ENCODE measurements at places on chromosomes 6 and 20. TPM values are rescaled to one million over a fixed set of nuclear protein-coding genes. Genes with fewer than 3 reads are reported as not detected.

SIGLEC1 gene
- total RNA-seq, result not detected

NNAT gene
- not detected for total RNA-seq

GSTA1 gene
- total RNA-seq, result not detected

CGA gene
- total RNA-seq, result not detected

ARMC12 gene
- total RNA-seq, result 0.24 TPM

EDN1 gene
- 24.0 TPM for total RNA-seq

CDH26 gene
- not detected for total RNA-seq

C20orf96 gene
- total RNA-seq, result 3.8 TPM

FERMT1 gene
- 7.0 TPM for total RNA-seq

ABCF1 gene
- 45.7 TPM for total RNA-seq

SIRPG gene
- not detected for total RNA-seq

GRCh38 chr6:48024956-48025355 lies 86.0 kb downstream of the PTCHD4 start:
- DNase-seq, result no peak

GRCh38 chr6:73548458-73549446 lies 27.9 kb upstream of the EEF1A1 start:
- no peak for DNase-seq

DNA sequence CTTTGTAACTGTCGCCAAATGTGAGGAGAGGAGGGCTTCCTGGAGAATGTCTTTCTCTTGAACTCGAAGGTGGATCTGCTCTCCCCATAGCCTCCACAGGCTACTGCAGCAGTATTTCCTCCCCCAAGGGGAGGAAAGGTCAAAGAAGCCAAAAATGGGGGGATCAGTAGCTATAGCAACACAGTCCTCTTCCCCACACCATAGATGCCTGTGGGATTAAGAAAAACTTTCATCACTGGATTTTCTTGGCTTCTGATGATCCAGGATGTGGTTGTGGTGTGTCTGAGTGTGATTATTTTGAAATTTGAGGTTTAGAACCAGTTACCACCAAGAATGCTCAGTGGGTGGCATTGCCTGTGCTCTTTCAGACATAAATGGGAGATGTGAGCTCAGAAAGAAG lies 140.1 kb upstream of the SPACA1 start:
- peak; percentile 63 for DNase-seq

- no peak for DNase-seq
Measured at GRCh38 chr6:146123616-146124015, 94.8 kb downstream of the GRM1 start.

DNA sequence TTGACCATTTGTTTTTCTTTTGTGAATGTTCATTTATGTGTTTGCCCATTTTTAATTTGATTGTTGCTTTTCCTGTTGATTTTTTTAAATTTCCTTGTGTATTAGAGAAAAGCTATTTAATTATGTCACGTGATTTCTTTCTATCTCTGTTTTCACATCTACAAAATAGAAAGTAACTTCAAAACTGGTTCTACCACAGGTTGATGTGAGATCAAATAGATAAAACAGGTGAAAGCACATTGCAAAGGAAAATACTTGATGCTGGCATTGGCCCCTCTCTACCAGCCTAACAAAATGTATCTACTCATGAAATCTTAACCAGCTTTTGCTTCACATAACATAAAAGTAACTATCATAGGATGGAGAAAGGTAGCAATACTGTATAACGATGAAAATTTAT lies 129.2 kb downstream of the TMEM242 start:
- no peak for DNase-seq

GRCh38 chr6:168163096-168163731 lies 84.2 kb upstream of the FRMD1 start:
- no peak for DNase-seq

DNA sequence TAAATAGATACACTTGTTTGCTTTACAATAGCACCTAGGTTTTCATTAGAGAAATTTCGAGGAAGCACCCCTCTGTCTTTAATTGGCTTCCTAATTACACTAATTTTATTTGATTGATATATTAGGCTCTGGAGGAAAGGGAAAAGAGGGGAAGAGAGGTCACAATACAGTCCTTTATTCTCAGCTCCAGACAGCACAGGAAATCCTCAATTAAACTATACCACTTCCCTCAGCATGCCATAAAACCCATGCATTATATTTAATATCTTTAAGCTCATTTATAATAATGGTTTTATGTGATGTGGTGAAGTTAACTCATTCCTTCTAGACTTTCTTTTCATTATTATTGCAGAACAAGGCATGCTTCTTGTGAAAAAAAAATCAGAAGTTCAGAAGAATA lies 17.7 kb upstream of the PDE7B start:
- no peak for DNase-seq

DNA sequence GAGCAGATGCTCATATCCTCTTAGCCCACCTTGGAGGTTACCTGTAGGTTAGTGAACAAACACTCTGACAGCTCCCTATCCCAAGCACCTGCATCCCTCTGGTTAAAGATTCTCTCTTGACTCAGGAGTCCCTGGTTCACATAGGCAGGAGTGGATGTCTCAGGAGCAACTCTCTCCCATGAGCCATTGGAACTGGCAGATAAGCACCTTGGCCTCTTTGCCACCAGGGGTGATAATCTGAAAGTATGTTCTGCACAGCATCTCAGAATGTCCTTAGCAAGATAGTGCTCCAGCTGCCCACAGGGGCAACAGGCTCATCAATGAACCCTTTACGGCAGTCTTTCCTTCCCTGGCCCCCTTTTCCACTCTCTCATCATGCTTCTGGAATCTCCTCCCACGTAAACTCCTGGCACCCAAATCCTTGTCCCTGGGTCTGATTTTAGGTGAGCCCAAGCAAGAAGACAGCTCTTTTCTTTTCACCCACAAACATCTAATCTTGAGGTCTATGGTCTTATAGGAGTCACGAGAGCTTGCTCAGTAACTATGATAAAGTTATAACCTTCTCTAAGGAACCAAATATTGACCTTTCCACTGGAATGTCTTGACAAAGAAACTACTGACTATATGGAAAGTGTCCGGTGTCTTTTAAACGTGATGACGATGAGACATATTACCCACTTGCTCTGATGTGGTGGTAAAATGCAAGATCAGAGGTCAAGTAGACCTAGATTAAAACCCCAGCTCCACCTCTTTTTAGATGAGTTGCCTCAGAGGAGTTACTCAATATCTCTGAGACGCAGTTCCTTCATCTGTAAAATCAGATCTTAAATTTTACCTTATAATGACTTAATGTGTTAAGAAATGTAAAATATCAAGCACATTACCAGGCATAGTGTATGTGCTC lies 39.8 kb upstream of the ISM1 start:
- DNase-seq, result no peak

- DNase-seq, result no peak
Measured at GRCh38 chr6:7921046-7921445, 10.5 kb upstream of the TXNDC5 start.

- DNase-seq, result no peak
Measured at GRCh38 chr6:127297502-127298070, 30.9 kb downstream of the RNF146 start.

GRCh38 chr20:42901689-42902440 lies 287.8 kb downstream of the PTPRT start:
- no peak for DNase-seq

GRCh38 chr20:62393830-62394229 lies 6.9 kb downstream of the RPS21 start:
- no peak for DNase-seq

GRCh38 chr6:27130668-27131428 lies 116.7 kb upstream of the PRSS16 start:
- DNase-seq, result no peak

- no peak for DNase-seq
Measured at GRCh38 chr6:103264020-103264419, 1595.7 kb downstream of the HACE1 start.

DNA sequence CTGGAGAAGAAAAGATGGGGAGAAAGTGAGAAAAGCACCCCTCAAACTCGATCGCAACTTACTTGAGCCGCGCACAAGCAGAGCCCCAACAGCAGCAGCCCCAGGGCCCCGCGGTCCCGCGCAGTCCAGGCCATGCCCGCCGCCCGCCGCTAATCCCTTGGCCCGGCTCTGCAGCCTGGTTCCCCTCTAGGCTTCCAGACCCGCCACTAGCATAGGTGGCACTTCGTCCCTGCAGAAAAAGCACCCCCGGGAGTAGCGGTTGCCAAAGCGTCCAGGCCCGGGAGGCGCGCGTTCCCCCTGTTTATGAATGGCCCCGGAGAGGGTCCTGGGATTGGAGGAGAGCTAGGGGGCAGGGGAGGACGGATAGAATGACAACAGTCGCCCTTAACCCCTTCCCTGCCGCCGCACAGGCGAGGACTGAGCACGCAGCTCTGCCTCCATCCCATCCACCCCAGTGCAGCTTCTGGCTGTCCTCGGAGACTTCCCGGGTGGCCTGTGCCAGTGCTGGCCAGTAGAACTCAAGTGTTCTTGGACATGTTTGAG lies 19.9 kb downstream of the COL9A1 start:
- DNase-seq, result no peak

GRCh38 chr20:25476106-25477013 lies 68.9 kb downstream of the GINS1 start:
- no peak for DNase-seq

GRCh38 chr6:146904596-146904995 lies 299.6 kb upstream of the STXBP5 start:
- DNase-seq, result no peak

DNA sequence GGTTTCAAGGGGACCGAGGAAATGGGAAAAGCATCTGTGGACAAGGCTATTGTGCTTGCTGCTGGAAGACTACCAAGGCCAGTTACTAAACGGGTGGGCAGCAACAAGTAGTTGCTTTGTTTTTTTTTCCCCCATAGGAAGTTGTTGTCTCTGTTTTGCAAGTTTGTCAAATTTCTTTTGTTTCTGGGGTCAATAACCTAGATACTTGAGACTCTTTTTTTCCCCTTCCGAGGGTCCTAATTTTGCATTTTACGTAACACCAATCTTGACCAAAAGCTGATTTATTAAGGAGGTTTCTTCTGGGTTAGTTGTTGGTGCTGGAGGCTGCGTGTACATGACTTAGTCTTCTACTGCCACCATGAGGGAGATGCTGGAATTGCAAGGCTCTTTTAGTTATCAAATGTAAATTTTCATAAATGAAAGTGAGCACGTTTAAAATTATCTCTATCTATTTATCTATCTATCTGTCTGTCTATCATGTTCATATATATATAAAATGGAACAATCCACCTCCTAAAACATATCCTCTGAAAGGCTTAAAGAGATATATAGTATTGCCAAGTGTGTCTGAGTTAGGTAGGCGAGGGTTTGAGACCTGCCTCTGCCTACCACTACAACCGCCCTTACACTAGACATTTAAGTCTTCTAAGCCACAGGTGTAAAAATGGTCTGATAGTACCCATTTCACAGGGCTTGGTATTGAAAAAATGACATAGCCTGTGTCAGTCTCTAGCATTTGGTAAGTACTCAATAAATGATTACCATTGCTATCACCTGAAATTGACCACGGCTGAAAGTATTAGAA lies 60.2 kb downstream of the GCLC start:
- peak; percentile 60 for DNase-seq

- DNase-seq, result no peak
Measured at GRCh38 chr6:111486921-111487320, 3.9 kb upstream of the REV3L start.

DNA sequence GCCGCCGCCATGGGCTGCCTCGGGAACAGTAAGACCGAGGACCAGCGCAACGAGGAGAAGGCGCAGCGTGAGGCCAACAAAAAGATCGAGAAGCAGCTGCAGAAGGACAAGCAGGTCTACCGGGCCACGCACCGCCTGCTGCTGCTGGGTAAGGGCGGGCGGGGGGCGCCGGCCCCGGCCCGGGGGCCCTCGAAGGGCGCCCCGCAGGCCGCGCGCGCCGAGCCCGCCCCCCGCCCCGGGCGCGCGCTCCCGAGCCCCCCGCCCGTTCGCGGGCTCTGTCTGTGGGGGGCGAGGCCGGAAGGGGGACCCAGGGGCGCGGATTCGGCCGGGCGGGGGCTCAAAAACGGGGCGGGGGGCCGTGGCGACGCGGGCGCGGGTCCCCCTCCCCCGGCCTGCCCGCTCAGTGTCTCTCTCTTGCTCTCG lies 39.2 kb downstream of the GNAS start:
- DNase-seq, result no peak

DNA sequence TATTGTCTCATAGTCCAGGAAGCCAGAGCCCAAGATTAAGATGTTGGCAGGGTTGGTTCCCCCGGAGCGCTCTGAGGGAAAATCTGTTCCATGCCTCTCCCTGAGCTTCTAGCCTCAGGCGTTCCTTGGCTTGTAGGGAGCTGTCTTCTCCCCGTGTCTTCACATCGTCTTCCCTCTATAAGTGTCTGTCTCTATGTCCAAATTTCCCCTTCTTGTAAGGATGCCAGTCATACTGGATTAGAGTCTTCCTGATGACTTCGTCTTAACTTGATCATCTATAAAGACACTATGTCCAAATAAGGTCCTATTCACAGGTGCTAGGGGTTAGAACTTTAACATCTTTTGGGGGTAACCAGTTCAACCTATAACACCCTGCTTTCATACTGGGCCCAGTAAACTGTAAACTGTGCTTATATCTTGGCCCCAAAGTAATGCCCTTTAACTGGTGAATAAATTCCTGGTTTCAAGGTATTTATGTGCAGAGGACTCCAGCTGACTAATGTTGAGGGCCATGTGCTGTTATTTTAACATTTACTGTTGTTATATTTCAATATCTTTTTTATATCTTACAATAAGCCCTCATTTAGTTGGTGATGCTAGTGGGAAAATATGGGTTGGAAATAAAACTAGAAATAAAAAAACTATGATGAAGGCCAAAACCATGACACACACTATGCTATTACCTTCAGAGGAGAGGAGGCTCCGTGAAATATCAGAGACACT lies 101.7 kb upstream of the IYD start:
- DNase-seq, result no peak

DNA sequence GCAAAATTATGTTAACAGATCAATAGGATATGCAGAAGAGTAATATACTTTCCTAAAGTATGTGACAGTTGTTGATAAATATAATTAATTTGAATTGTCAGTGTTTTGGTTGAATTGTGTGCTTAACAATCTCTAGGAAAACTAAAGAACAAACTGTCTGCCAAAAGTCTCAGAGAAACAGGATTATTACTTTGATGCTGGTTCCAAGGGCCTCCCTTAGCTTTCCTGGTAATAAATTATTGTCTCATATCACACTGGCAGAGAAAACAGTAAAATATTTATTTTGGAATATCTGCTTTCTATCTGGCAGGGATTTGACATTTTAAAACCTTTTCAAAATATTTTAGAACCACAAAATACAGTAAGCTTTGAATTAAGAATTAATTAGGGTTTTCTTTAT lies 40.1 kb upstream of the CARMIL1 start:
- no peak for DNase-seq

DNA sequence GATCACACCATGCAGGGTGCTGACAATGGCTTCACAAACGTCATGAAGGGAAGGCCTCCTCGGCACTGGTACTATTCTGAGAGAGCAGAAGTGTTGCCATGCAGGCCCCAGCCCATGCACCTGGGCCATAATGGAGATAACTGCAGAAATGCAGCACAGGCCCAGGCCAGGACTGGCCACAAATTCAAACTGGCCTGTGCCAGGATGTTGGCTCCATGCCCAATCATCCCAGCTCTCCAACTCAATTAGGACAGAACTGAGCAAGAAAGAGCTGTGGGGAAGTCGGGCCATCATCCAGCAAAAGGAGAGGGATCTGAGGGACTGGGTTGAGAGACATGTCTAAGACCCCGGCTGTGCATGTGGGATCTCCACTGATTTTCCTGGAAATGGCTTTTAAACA lies 48.9 kb upstream of the SYNDIG1 start:
- no peak for DNase-seq

GRCh38 chr20:56582542-56582941 lies 46.6 kb upstream of the TFAP2C start:
- DNase-seq, result no peak

All from A172 (cell line).